ENCODE measurements at places on chromosomes 13 and 19.

- DNase-seq: no peak
Measured at GRCh38 chr13:82772816-82773215, 1109.5 kb downstream of the SLITRK1 start.

- DNase-seq: no peak
Measured at GRCh38 chr13:70391678-70392077, 283.4 kb upstream of the KLHL1 start.

- DNase-seq: no peak
Measured at GRCh38 chr19:2693492-2694160, 8.9 kb downstream of the GNG7 start.

DNA sequence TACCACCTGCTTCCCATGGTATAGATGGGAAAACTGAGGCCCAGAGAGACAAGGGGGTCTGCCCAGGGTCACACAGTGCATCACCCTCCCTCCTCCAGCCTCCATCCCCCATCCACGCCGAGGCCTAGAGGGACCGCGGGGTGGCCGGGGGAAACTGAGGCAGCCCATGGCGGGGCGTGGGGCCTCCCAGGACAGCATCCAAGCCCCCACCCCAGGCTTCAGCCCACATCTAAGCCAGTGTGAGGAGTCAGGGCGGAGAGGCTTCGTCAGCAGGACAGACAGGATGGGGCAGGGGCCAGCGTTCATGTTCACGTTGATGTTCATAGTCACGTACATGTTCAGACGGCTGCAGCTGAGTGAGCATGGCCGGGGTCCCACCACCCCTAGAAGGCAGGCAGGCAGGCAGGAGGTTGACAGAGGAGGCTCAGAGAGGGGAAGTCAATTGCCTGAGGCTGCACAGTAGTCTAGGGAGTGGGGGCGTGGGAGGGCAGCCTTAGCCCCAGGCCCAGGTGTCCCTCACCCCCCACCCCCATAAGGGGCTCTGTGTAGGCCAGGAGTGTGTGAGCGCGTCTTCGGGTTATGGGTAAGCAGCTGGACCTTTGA, 23.3 kb downstream of the SMIM24 start:
- no peak for DNase-seq

DNA sequence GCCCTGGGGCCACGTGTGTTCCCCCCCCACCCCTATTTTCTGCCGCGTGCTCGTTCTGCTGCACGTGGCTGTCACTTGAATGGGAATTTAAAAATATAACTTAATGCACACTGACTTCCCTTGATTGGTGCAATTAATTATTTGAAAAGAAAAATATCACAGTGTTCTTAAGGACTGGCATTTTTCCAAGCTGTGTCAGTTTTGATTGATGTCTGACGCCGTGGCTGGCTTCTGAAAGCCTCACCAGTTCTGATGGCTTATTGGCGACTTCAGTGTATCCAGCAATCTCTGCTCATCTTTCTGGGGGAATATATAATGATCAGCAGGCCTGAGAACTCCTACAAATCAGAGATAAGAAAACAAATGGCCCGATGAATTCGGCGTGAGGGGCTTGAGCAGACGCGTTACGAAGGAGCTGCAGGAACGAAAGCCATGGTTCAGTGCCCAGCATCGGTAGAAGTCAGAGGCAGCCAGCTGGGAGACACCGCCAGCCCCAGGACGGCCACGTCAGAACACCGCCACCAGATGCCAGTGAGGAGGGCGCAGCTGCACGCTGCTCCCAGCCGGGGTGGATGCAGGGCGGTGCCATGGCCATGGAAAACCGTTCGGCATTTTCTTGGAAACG, 111.2 kb downstream of the KDM4B start:
- no peak for DNase-seq

- DNase-seq: peak; percentile 69
Measured at GRCh38 chr13:30463787-30464495, 1.8 kb downstream of the HMGB1 start.

DNA sequence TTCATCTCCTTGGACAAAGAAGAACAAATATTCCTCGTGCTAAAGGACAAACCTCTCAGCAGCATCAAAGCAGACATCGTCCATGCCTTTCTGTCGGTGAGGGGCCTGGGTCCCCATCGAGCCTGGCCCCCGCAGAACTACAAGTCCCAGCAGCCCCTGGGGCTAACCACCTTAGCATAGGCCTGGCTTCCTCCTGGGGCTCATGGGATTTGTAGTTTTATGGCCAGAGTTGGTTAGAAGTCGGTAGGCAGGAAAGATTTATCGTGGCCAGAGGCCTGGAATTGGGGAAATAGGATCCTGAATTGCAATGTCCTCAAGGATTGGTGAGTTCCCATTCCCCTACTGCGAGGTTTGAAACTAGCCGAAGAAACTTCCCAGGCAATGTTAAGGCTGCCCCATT, 19.6 kb downstream of the TMEM150B start:
- DNase-seq: peak; percentile 62

Measured in muscle of back (tissue), 13 donors.